ENCODE measurements at places on chromosomes 3 and 15.

GRCh38 chr3:149784064-149784704, 8.2 kb downstream of the ANKUB1 start:
- H3K36me3 ChIP-seq, result no peaks in the 10 kb centered on the region
- DNase-seq, result no peak
- H3K27me3 ChIP-seq, result no peaks in the 10 kb centered on the region

- DNase-seq, result no peak
- H3K27me3 ChIP-seq, result no peaks in the 10 kb centered on the region
- no peaks in the 10 kb centered on the region for H3K36me3 ChIP-seq
Measured at GRCh38 chr3:177286034-177286433, 88.8 kb upstream of the TBL1XR1 start.

DNA sequence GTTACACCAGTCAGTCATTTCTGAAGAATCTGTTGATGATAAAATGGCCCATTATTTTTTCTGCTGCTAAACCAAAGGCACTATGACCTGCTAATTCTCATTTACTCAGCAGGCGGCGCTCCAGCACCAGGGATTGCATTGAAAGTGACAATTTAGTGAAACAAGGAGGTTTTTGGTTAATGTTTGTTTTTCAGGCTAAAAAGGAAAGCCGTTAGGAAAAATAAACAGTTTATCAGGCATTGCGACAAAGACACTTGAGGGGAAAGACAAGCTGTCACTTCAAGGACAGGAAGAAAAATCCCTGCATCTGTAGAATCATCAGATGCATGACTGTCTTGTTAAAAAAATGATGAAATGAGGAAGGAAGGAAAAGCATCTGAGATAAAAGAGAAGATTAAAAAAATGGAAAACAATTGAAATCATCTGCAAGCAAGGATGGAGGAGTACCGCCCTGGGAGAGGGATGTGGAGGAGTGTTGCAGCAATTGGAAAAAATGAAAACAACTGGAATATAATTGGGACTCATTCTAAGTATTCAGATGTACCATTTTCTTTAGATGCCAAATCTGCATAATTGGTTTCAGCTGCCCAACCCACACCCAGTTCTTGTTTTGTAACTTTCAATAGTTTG, 54.0 kb downstream of the NR1D2 start:
- H3K4me1 ChIP-seq, result no peaks in the 10 kb centered on the region
- peak; percentile 58 for DNase-seq
- H3K27me3 ChIP-seq, result peaks cover 11% of the 10 kb centered on the region

GRCh38 chr15:39213385-39213840, 367.5 kb upstream of the THBS1 start:
- no peaks in the 10 kb centered on the region for H3K4me1 ChIP-seq
- no peak overlapping the region for H3K4me3 ChIP-seq
- no peaks in the 10 kb centered on the region for H3K36me3 ChIP-seq
- no peak overlapping the region for H3K27ac ChIP-seq

DNA sequence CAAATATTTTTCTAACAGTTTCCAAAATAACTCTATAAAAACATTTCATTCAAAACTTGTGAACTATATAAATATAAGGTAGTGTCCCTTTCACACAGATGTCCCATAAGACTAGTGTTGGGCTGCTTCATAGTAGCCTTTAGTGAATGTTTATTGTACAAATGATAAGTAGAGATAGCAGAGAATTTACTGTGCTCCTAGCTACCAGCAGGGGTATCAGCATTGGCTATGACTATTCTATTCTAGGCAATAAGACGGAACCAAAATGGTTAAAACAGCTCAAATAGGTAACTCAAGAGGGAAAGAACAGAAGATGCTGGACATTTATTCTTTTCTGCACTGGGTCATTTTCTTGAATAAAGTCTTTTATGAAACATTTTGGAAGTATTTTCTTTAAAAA, 22.6 kb downstream of the SERPINI2 start:
- no peak for DNase-seq
- H3K27ac ChIP-seq, result no peak overlapping the region
- H3K4me1 ChIP-seq, result no peaks in the 10 kb centered on the region
- H3K4me3 ChIP-seq, result no peak overlapping the region
- H3K27me3 ChIP-seq, result no peaks in the 10 kb centered on the region

- peaks cover 5% of the 10 kb centered on the region for H3K27me3 ChIP-seq
- no peak for DNase-seq
- no peaks in the 10 kb centered on the region for H3K36me3 ChIP-seq
- H3K27ac ChIP-seq, result no peak overlapping the region
Measured at GRCh38 chr3:46905661-46906451, 28.3 kb downstream of the PTH1R start.

DNA sequence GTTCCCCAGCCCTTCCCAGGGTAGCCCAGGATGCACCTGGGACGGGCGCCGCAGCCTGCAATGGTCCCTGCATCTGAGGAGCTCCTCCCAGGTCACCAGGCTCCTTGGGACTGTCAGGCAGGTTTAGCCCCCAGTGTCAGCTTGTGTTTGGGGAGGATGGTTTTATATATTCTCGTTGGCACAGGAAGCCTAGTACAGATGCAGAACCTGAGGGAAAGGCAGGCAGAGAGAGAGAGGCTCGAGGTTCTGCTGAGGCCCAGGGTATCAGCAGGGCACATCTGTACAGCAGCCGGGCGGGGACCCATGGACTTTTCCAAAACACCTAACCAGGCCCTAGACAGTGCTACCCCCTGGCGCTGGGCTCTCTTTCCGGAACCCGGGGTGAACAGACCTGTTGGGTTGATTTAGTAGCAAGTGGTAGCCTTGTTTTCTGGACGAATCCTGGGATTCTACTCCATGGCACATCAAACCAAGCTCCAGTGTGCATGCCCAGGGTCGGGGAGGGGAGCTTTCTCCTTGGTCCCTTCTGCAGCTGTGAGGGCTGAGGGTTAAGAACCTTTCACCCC, 8.6 kb downstream of the PAK6 start:
- H3K27ac ChIP-seq, result no peak overlapping the region
- peaks cover 14% of the 10 kb centered on the region for H3K4me1 ChIP-seq
- peaks cover 2% of the 10 kb centered on the region for H3K27me3 ChIP-seq

- H3K27ac ChIP-seq, result no peak overlapping the region
- peaks cover 24% of the 10 kb centered on the region for H3K27me3 ChIP-seq
- peak; percentile 80 for DNase-seq
- peaks cover 14% of the 10 kb centered on the region for H3K4me1 ChIP-seq
- H3K4me3 ChIP-seq, result no peak overlapping the region
Measured at GRCh38 chr3:14847613-14848541, 29.1 kb downstream of the FGD5 start.

- H3K36me3 ChIP-seq, result no peaks in the 10 kb centered on the region
- no peaks in the 10 kb centered on the region for H3K27me3 ChIP-seq
- no peak overlapping the region for H3K4me3 ChIP-seq
- no peaks in the 10 kb centered on the region for H3K4me1 ChIP-seq
- H3K27ac ChIP-seq, result no peak overlapping the region
Measured at GRCh38 chr15:70777170-70777926, 14.0 kb upstream of the UACA start.

Data from K562 (cell line).